ENCODE measurements at places on chromosomes 2 and 18. TPM values are rescaled to one million over a fixed set of nuclear protein-coding genes. Genes with fewer than 3 reads are reported as not detected.

- no peak for DNase-seq
Measured at GRCh38 chr2:76270096-76270710, 559.5 kb upstream of the GCFC2 start.

- no peak for DNase-seq
Measured at GRCh38 chr18:79200546-79201268, 131.5 kb downstream of the ATP9B start.

- no peak for DNase-seq
Measured at GRCh38 chr18:9120796-9121195, 15.8 kb upstream of the ANKRD12 start.

GRCh38 chr2:13616616-13617015 is 899.9 kb downstream of the TRIB2 start:
- no peak for DNase-seq

- no peak for DNase-seq
Measured at GRCh38 chr2:218095853-218096252, 26.8 kb downstream of the RUFY4 start.

DNA sequence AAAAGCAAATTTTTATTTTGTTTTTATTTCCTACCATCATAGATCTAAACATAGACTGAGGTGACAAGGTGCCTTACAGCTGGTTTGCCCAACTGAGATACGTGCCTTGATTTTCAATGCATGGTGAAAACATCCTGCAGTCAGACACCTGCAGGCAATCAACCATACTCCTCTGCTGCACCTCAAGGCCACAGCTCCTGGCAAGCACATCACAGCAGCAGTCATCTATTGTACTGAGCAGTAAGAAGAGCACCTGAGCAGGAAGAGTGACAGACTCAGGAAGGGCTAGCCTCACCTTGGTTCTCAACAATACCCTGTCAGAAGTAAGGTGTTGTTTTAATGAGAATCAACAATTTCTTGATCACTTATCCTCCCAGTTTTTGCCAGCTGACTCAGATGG is 1206.8 kb upstream of the NRXN1 start:
- DNase-seq, result no peak

GRCh38 chr2:203711399-203711798 is 5.0 kb downstream of the CD28 start:
- DNase-seq, result no peak

DNA sequence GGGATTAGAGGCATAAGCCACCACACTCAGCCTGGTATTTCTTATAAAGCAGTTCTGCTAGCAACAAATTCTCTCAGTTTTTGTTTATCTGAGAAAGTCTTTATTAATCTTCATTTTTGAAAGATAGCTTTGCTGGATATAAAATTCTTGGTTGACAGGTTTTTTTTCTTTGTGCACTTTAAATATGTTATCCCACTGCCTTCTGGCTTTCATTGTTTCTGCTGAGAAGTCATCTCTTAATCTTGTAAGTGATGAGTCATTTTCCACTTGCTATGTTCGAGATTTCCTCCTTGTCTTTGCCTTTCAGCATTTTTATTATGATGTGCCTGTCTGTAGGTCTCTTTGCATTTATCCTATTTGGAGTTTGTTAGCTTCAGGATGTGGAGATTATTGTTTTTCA is 5.9 kb upstream of the ELAC1 start:
- no peak for DNase-seq

- no peak for DNase-seq
Measured at GRCh38 chr2:75751360-75751759, 40.6 kb upstream of the GCFC2 start.

DNA sequence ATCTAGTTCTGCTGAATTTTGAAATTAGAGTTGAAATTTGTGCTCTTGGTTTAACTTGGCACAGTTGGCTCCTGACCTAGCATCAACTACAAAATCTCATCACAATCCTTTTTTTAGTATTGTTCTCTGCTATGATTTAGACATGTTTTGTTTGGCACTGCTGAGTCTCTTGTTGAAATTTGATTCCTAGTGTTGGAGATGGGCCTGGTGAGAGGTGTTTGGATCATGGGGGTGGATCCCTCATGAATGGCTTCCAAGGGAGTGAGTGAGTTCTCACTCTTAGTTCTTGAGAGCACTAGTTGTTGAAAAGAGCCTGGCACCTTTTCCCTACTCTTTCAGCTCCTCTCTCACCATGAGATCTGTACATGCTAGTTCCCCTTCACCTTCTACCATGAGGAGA is 605.6 kb upstream of the SLC39A10 start:
- DNase-seq, result no peak

DNA sequence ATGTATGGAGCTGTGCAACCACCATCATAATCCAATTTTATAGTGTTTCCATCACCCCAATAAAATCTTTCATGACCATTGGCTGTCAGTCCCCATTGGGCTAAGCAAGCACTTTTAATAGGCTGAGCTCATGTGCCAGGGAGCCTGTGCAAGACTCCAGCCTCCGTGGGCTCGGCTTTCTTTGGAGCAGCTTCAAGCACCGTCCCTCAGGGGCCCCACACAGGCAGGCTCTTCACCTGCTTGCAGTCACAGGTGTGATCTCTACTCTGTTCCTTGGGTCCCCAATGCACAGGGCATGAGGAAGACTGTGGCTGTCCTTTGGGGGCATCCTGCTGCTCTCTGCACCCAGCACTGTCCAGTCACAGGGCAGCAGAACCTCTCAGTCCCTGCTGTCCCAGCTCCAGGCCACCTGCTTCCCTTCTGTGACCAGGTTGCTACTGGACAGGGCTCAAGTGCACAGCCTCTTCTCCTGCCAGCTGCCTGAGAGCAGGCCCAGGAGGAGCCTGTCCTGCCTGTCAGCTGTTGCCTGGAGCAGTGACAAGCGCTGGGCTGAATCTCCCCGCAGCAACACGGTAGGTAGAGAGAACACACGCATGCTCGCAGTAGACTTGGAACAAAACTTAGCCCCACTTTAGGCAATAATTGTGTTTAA is 40.7 kb upstream of the TMEM131 start:
- DNase-seq, result no peak

DNA sequence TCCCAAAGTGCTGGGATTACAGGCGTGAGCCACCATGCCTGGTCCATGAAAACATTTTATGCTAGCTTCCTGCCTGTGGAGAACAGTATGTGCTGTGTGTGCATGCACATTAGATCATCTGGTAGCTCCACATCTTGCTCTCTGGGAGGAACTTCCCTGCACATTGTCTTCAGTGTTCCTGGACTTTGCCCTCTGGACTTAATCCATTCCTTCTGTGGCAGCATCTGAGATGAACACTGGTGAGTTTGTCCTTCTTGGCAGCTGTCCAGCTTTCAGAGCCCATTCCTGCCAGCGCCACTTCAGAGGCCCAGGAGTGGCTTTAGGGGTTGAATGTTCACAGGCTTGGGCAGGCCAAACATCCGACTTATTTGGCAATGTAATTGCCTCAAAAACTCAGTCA is 65.2 kb downstream of the POU3F3 start:
- no peak for DNase-seq

DNA sequence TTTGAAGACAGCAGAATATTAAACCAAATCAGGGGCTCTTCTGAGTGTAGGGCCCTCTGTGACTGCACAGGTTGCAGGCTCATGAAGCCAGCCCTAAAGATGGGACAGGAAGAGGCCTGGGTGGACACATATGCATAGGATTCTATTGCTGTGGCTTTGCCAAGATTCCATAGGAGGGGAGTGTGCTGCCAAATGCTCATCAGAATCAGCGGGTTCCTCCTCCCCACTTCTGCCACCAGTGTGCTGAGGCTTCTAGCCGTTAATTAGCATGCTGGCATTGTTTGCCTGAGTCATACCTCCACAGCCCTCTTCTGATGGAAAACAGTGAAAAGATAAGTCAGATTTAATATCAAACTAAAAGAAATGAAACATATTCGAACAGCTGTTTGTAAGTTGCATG is 103.9 kb upstream of the TMEFF2 start:
- DNase-seq, result no peak

DNA sequence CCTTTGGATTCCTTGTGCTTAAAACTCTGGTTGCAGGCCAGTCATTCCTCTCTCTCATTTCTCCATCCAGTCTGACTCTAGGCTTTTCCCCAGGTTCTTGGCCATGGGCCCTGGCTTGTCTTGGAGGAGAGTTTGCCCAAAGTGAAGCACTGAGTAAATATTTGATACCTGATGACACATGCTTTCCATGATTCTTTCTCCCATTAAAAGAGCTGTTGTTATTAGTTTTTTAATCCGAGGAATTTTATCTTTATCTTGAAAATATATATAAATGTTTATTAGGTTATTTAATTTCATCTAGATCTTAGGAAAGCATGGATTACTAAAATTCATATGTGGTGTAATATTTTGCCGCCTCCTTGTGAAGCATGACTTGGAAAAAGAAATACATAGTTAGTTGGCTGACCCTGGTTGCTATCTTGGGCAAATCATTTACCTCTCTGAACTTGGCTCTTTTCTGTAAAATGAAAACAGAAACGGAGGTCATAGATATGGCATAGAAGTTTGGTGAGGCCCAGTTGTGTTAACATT is 650.1 kb downstream of the SLC4A3 start:
- DNase-seq, result no peak

GRCh38 chr2:158484892-158485556 is 28.3 kb downstream of the PKP4 start:
- no peak for DNase-seq

- no peak for DNase-seq
Measured at GRCh38 chr18:51074605-51075004, 44.6 kb downstream of the SMAD4 start.

DNA sequence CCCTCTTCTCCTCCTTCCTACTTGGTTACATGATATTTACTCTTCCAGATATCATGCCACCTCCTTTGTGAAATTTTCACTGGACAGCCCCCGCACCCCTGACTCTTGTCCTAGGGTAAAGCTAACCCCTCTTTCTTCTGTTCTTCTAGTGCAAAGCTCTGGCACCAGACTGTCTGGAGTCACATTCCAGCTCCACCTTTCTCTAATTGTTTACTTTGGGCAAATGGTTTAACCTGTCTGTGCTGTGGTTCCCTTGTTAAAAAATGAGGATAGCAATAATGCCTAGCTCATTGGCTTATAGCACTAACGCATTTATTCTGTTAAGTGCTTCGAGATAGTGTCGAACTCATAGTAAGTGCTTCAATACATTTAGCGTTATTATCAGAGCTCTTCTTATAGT is 306.2 kb downstream of the ALK start:
- no peak for DNase-seq

DNA sequence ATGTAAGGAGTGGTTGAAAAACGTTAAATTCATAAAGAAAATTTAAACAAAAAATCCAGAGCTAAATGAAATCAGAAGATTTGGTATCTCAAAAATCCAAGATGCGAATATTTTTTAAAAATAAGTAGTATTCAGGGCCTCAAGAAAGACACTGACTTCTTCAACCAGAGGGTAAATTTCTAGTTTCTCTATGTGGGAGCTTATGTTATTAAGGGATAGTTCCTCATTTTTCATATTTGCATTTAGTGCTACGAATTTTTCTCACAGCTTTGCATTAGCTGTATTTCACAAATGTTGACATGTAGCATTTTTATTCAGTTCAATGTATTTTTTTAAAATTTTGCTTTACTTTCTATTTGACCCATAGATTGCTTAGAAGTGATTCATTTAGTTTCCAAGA is 454.7 kb downstream of the CBLN2 start:
- no peak for DNase-seq

GRCh38 chr2:12807907-12808810 is 91.4 kb downstream of the TRIB2 start:
- DNase-seq, result no peak

GRCh38 chr18:23563377-23564043 is 22.8 kb downstream of the NPC1 start:
- DNase-seq, result no peak

DNA sequence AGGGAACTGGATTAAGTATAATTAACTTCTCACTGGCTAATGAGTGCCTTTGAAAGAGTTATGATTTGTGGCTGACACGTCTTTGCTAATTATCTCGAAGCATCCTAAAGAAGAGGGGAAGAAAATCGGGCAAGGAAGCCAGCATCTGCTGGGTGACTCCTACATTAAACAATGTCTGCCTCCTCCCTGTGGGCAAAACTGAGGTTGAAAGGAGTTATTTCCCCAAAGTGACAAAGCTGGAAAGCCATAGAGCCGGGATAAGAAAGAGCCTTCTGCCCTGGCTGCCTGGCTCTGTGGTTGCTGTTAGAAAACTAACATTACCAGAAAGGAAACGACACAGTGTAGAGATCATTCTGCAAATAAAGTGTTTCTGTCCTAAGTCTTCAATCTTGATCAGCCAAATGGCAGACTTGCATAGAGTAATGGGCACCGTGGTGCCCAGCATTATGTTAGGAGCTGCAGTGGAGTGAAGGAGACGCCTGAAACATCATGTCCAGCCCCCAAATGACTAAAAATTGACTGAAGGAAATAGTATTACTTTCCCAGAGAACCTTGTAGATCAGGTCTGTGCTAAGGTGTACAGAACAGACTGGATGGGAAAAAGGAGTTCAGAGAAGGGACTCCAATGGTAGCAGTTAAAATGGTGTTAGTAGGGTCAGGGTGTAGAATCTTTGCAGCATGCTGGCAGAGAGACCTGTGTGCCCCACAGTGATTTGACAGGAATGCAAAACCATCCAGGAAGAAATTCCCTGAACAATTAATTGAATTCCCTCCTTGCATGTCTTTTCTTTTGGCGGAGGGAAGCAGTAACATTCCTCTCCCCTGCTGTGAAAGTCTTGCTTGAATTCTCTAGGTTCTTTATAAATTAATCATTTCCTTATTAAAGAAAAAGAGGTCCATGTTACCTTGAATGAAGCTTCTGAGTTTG is 44.4 kb downstream of the ALPK2 start:
- DNase-seq, result no peak

DNA sequence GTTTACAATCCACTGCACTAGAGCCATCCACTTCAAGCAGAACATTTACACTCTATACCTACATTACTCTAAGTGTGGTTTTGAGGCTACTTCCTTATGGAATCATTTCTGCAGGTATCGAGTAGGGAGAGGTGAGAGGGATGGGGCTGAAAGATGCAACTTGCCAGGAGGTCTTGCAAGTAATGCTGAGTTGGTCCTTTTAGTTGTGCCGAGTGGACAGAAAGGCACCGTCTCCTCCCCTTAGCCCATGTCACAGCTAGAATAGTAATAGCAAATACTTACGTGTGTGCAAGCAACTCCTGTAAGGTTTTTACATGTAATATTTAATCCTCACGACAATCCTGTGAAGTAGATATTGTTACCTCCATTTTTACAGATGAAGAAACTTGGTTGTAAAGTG is 158.8 kb upstream of the TTC39C start:
- DNase-seq, result no peak

Gene MEP1B
- not detected for total RNA-seq

Gene SERPINB11
- not detected for total RNA-seq

Gene FSHR
- total RNA-seq, result not detected

Gene PDCD1
- total RNA-seq, result 33.2 TPM

Gene MCFD2
- 40.5 TPM for total RNA-seq

Gene EFHD1
- 0.23 TPM for total RNA-seq

Gene MTX2
- 28.6 TPM for total RNA-seq

Gene ARHGEF33
- 0.09 TPM for total RNA-seq

Gene RGPD3
- 0.14 TPM for total RNA-seq

All from activated CD4-positive, alpha-beta T cell treated with anti-CD3 and anti-CD28 coated beads for 36 hours (primary cell).